M059J (cell line): ENCODE measurements at places on chromosomes 1 and 21. TPM values are rescaled to one million over a fixed set of nuclear protein-coding genes. Genes with fewer than 3 reads are reported as not detected.

The KLHDC8A gene
- not detected in 2 replicates for total RNA-seq

The DPH5 gene
- 27.4 and 30.3 TPM in 2 replicates for total RNA-seq

The CSF1 gene
- total RNA-seq: 92.8 and 118 TPM in 2 replicates

The YOD1 gene
- 5.1 and 6.0 TPM in 2 replicates for total RNA-seq

The DCST1 gene
- not detected in 2 replicates for total RNA-seq

The CADM3 gene
- total RNA-seq: 0.47 and 0.54 TPM in 2 replicates

The OR2L5 gene
- total RNA-seq: not detected in 2 replicates

The ATP6V1G3 gene
- 0.84 TPM in 1 of 2 replicates, not detected in the other for total RNA-seq

The STYXL2 gene
- total RNA-seq: 0.02 TPM in 1 of 2 replicates, not detected in the other

The SPRR2F gene
- total RNA-seq: not detected in 2 replicates

The CD53 gene
- total RNA-seq: 0.15 and 0.30 TPM in 2 replicates

The FCGR1A gene
- not detected in 2 replicates for total RNA-seq

The RHBDL2 gene
- 4.1 and 5.7 TPM in 2 replicates for total RNA-seq

The LCE1E gene
- not detected in 2 replicates for total RNA-seq

The OBSCN gene
- total RNA-seq: 0.42 and 1.9 TPM in 2 replicates

The OR2L2 gene
- total RNA-seq: not detected in 2 replicates

The BSND gene
- total RNA-seq: not detected in 2 replicates

The AMY1A gene
- total RNA-seq: not detected in 2 replicates
